ENCODE measurements at places on chromosomes 12 and 14. TPM values are rescaled to one million over a fixed set of nuclear protein-coding genes. Genes with fewer than 3 reads are reported as not detected.

ADAMTS20 gene
- total RNA-seq: 0.36 TPM

LRIG3 gene
- total RNA-seq: 63.9 TPM

SRSF5 gene
- total RNA-seq: 263 TPM

IL25 gene
- not detected for total RNA-seq

IKZF4 gene
- 6.7 TPM for total RNA-seq

RNASE7 gene
- total RNA-seq: not detected

EPYC gene
- total RNA-seq: 0.92 TPM

FIGNL2 gene
- total RNA-seq: 2.1 TPM
